ENCODE measurements at places on chromosomes 1 and 21.

GRCh38 chr1:23343221-23344110, 618 bp downstream of the HNRNPR start:
- peak; percentile 80 for DNase-seq

DNA sequence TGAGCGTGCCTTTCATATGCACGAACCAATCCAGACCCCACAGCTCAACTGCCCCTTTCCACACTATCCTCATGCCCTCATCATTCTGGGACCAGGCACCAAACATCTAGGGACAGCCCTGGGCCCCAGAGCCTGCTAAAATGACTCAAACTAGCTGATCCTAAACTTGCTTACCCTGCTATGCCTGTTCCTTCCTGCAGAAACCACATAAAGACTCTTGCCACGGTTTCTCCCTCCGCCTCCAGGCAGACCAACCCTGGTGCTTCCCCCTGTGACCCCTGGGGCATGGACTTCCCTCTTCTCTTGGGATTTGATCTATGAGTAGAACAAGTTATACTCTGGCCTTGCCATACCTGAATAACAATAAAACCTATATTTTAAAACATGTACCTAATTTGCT, 138.0 kb upstream of the CD34 start:
- DNase-seq = no peak

DNA sequence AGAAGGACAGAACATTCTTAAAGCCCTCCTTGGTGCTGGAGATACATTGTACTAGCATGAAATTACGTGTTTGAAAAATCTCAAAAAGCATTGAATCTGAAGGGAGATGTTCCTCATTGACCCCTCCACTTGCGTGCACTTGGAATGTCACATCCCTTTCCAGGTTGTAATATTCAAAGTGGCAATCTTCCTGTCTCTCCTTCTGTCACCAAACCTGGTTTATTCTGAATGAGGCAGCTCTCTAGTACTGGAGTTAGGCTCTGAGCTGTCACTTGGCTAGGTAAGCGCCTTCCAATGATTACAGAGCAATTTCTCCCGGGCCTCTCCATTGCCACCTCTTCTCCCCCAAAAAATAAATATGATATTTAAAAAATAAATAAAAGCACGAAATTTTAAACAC, 855 bp downstream of the DSCAM start:
- no peak for DNase-seq

- DNase-seq = no peak
Measured at GRCh38 chr21:34679051-34679450, 10.3 kb downstream of the CLIC6 start.

DNA sequence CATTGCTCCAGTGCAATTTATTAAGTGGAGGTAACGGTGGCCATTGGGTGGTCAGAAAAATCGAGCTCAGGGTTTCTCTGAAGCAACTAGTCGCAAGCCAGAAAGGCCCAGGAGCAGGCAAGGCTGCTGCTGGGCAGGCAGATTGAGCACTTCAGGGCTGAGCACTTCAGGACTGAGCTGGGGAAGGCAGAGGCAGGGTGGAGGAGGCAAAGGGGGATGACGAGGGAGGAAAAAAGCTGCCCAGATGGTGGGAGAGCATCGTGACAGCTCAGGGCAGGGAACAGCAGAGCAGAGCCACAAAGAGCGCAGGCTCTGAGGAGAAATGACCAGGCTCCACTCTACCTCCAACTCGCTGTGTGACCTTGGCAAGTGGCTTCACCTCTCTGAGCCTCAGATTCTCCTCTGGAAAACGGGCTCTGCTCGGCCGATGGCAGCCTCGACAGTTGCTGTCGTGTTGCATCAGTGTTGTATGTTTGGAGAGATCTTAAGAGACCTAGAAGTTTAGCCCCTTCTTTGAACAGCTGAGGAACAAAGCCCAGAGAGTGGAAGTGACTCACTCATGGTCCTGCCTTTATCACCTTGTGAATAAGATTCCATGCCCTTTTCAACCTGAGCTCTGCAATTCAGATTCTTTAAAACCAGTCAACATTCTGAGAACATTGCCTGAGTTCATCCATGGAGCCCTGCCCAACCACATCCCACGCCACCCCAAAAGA, 141.4 kb downstream of the SYF2 start:
- no peak for DNase-seq

DNA sequence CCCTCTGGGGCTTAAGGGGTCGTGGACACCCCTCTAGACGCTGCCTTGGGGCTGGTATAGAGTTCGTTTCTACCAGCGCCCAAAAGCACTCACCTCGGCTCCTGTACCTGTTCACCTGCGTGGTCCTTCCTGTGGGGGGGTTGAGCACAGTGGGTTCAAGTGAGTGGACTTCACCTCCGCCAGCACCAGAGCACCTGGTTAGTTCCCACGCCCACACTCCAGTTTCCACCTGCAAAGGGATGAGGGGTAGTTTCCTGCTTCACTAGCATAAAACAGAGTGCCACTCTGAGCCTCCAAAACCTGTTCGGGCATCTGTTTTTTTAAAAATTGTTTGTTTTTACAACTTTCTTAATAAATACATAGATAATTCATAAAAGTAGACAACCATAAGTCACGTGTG, 64.5 kb upstream of the SIPA1L2 start:
- no peak for DNase-seq

GRCh38 chr1:161941726-161942436, 81.8 kb downstream of the OLFML2B start:
- no peak for DNase-seq

DNA sequence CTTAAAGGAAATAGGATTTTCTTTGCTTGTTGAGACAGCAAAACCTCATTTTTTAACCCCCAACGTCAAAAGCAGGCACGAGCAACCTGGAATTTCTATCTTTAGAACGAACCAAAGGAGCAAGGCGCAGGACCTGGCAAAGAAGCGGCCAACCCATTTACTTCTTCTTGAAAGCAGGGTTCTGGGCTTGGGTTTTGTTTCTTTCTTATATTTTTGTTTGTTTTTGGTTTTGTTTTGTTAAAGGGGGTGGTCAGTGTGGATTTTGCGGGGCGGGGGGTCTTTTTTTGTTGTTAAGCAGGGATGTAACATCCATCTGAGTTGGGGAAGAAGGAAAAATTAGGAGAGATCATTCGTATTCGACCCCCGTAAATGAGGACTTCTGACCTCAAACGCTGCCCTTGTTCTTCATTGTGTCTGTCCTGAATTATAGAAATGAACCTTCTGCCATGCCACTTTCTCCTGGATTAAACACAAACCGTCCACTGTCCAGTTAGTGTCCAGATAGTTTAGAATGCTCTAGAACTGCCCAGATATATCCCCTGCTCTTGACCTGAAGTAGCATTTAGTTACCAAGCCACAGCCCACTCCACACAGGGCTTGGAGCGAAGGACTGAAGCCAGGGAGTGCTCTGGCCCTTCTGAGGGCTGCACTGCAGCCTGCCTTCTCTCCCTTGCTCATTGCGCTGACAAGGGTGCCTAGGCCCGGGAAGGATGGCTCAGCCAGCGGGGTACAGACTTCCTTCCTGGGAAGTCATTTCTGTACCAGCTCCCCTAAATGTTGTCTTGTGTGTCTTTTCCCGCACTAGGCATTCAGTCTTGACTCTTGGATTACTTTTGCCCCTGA, 909 bp upstream of the APP start:
- no peak for DNase-seq

- DNase-seq = no peak
Measured at GRCh38 chr1:109722908-109723691, 11.0 kb downstream of the GSTM5 start.

- no peak for DNase-seq
Measured at GRCh38 chr1:78607334-78607927, 12.8 kb upstream of the IFI44L start.

DNA sequence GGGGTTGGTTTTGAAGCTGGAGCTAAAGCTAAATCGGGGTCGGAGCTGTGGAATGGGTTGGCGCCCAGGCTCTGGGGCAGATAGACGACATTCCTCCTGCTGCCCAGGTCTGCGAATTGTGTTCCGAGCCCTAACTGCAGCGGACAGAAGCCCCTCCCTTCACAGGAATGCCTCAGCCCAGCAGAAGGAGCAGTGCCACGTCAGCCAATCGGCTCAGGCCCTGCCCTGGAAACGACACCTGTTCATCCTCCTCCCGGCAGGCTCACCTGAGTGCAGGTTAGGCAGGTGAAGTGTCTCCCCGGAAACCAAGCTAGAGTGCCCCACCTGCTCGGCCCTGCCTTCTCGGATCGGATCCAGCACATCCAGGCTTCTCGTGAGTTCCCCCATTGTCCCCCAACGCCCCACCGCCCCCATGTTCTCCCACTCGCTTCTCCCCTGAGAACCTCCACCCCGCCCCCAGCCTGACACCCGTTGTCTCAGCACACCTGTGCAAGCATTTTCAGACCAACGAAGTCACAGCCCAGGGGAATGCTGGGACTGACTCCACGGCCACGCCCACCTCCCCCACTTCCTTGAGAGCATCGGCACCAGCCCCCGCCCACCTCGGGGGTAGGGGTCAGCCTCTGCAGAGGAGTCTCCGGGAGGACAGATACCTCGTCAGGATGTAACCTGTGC, 775 bp downstream of the TMEM125 start:
- DNase-seq = peak; percentile 49

DNA sequence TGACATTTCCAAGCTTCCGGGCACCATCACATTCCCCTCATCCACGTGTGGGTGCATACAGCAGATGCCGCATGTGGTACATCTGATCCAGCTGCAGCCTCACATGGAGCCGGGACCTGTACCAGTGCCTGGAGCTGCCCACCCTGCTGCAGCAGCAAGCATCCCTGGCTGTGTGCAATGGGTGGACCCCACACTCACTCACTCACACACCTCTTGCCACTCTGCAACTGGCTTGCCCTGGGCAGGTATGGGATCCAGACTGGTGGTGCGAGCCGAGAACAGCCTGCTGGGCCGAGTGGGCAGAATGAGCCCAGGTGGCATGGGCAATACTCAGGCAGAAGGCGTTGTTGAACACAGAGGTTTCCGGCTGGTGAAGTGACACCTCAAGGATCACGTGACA, 75.0 kb downstream of the DPYD start:
- no peak for DNase-seq
